GF-D8 (cell line): ENCODE measurements at places on chromosomes 6 and 20.
A peak's percentile ranks its signal among the peaks of the same experiment; 100 is the strongest.

DNA sequence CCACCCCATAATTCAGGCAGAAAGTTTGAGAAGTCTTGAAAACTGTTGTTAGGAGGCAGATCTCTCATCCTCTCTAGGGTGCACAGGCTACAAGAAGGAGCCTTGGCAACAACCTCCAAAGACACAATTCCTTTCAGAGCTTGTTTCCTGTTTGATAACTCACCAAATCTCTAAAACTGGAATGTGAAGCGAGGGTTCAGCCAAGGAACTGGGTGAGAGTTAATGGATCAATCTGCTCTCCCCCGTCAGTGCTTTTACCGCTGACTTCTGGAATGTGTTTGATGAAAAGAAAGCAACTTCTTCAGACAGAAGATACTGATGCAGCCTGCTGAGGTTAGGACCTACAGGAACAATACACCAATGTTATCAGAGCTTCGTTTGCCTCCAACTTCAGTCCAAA, 171.8 kb upstream of the BMP2 start:
- no peak for DNase-seq

DNA sequence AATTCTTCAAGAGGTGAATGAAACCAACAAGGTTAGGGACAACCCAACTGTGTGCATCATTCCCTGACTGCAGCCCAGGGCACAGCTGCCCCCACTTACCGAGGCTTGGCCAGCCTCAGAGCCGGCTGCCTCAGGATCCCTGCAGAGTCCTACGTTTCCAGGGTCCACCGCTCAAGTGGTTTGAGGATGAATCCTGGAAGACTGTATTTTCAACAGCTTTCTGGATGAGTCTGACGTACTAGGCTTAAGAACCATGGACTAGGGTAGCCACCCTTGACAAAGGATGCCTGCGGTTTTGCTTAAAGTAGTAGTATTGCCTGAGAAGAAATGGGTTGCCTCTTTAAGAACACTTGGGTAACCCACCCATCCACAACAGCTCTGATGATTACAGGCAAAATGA, 101.4 kb downstream of the FOXC1 start:
- DNase-seq = no peak

- no peak for DNase-seq
Observed at GRCh38 chr20:16555754-16556153, 17.5 kb downstream of the KIF16B start.

- no peak for DNase-seq
Observed at GRCh38 chr20:41154436-41155176, 17.3 kb downstream of the PLCG1 start.

DNA sequence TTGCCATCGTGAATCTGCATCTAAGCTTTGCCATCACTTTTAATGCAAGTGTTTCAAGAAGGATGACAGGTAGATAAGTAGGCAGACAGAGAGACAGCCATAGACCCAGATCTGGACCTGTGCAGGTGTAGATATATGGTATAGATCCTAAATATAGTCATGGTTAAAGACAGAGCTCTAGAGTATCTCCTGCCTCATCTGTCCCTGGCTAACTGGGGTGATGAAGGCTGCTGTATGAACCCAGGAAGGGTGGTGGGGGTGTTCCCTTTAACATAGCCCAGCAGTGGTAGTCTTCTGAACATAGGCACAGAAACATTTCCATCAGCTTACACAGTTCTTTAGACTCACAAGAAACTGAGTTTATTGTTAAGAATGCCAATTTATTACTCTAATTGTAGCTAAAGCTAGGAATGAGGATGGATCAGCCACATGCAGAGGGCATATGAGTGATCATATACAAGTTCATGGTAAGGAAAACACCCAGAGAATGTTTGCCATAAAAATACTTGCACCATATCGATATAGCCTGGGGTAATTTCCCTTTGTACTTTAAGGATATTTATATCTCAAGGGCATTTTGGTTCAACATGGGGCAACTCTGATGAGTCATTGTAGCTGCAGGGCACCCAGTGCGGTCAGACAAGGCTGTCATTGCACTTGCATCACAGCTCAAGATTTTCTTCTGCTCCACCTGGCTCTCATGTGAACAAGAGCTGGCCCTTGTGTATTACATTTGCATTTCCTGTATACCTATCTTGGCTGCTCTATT, 587.2 kb downstream of the EPM2A start:
- DNase-seq = peak; percentile 30

- no peak for DNase-seq
Observed at GRCh38 chr6:158373214-158373613, 60.9 kb downstream of the TULP4 start.

- DNase-seq = no peak
Observed at GRCh38 chr6:157529654-157530039, 148.7 kb downstream of the ZDHHC14 start.

- DNase-seq = no peak
Observed at GRCh38 chr6:69846770-69847491, 19.4 kb upstream of the COL19A1 start.

DNA sequence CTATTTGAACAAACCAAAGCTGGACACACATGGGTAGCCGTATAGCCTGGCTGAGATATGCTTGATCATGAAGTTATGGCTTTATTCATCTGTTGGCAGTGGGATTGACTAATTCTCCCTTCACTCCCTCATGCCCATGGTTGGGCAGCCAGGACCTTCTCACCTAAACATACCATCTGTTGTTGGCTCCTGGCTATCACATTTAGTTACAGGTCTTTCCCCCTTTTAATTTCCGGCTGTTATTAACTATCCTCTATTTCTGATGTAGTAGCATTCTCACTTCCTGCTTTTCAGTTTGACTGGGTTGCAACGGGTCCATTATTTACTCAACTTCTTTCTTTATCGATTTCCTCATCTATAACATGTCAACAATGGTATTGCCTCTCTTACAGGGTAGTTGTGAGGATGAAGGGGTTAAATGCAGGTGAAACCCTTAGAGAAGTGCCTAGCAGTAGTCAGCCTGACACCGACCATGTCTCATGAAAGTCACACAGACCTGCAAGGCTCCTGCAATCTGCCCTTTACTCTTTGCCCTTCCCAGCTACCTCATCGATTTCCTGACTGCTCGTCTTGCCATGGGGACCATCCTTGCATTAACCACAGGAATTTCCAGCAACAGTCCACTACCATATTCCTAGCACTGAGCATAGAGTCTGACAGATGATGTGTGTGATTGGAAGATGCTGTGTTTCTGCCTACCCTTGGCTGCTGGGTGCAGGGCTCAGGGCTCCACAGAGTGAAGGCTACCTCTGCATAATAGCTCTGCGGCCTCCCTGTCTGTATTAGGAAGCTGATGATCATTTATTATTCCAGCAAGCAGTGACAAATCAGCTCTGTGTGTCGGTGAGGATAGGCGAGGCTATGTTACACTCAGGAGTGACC, 42.2 kb downstream of the PPP1R14C start:
- no peak for DNase-seq

GRCh38 chr20:61810066-61810737, 255.5 kb downstream of the TAF4 start:
- no peak for DNase-seq

DNA sequence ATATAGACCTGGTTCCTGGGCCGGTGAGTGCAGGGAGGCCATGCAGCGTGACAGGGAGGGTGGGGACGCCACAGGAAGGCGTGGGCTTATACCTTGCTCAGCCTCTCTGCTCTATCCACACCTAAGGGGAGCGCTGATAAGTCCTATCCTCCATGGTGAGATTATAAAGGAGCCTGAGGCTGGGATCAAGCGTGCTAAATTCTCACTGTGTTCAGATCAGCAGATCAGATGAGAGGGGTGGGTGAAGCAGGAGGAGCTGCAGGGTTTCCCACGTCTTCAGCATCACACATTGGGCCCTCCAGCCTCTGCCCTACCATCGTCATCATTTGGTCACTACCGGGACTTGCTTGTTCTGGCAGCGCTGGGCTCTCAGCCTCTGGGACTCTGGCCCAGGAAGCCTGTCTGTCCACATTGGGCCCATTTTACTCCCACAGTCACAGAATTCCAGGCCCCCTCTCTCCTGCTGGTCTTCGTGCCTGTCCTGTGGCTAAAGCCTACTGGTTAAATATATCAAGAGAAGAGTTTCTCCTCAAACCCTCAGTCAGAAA, 29.1 kb upstream of the PDE10A start:
- DNase-seq = no peak

- DNase-seq = no peak
Observed at GRCh38 chr6:142659661-142660060, 285.3 kb downstream of the HIVEP2 start.

DNA sequence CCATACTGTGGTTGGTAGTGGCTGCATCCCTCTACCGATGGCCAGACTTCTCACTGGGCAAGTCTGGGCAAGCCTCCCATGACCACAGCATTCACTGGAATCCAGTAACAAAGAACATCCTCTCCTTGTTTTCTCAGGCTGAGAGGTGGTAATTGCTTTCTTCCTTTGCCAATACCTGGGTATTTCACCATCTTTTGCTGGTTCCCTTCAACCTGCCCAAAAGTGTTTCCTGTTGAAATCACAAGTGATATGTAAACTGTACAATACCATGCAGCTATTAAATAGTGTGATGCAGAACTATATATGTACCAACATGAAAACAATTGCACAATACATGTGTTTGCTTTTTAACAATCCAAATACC, at the start of gene PTCHD4:
PTCHD4 (minus strand) TSS at position 55 of the 364 bp plus-strand sequence. CDS start 42,240 bp downstream, outside the sequence.
- DNase-seq = no peak

- no peak for DNase-seq
Observed at GRCh38 chr6:37524025-37524969, 24.6 kb upstream of the CCDC167 start.

GRCh38 chr20:34569598-34569997, 11.1 kb downstream of the MAP1LC3A start:
- DNase-seq = no peak

- no peak for DNase-seq
Observed at GRCh38 chr6:84615113-84615850, 149.1 kb downstream of the TBX18 start.

- no peak for DNase-seq
Observed at GRCh38 chr6:154122195-154122925, 83.3 kb downstream of the OPRM1 start.

DNA sequence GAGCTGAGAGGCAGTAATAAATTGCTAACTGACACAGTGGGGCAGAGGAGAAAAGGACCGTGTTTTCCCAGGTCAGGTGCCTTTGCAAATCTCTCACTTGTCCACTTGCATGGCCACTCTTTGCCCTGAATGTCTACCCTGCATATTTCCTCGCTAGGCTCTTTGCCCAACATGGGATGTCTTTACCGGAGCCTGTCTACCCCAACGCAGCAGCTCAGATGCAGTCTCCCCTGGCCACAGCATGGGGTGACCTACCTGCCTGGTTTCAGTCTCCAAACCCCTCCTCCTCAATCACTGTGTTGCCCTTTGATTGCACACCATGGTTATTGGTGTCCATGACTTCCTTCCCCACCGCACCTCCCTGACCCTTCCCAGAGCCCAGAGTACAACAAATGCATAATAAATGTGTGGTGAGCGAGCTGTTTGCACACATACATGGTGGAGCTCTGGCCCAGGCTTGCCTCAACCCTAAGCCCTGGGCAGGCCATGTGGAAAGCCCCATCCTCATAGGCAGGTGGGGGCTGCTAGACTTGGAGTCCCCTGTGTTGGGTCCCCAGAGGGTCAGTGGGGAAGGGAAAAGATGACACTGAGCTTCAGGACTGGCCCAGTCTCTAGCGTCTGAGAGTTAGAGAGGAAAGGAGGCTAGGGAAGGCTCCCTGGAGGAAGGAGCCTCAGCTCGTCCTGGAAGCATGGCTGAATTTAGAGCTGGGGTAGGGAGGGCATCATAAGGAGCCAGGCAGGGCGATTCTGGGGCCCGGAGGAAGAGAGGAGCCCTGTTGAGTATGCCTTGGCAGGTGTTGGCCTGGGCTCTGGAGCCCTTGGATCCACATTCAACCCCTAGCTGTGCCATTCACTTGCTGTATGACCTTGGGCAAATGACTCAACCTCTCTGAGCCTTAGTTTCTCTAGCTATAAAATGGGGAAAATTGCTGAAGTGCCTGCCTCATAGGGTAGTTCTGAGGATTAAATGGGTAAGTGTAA, 4.4 kb upstream of the BPIFB6 start:
- no peak for DNase-seq

- DNase-seq = no peak
Observed at GRCh38 chr20:17436664-17437063, 94.5 kb downstream of the BFSP1 start.
